Posterior vena cava (tissue), 2 donors: ENCODE measurements at places on chromosomes 12 and 14. TPM values are rescaled to one million over a fixed set of nuclear protein-coding genes. Genes with fewer than 3 reads are reported as not detected.

PMEL gene
- total RNA-seq: 26.1 TPM

CCDC38 gene
- not detected for total RNA-seq

GDF3 gene
- total RNA-seq: not detected

STAT6 gene
- 162 TPM for total RNA-seq

FOXG1 gene
- total RNA-seq: not detected

MARS1 gene
- 135 TPM for total RNA-seq

NINJ2 gene
- total RNA-seq: 4.6 TPM

ITGB7 gene
- total RNA-seq: 2.9 TPM
